ENCODE measurements at places on chromosomes 13 and 19.
A peak's percentile ranks its signal among the peaks of the same experiment; 100 is the strongest.

DNA sequence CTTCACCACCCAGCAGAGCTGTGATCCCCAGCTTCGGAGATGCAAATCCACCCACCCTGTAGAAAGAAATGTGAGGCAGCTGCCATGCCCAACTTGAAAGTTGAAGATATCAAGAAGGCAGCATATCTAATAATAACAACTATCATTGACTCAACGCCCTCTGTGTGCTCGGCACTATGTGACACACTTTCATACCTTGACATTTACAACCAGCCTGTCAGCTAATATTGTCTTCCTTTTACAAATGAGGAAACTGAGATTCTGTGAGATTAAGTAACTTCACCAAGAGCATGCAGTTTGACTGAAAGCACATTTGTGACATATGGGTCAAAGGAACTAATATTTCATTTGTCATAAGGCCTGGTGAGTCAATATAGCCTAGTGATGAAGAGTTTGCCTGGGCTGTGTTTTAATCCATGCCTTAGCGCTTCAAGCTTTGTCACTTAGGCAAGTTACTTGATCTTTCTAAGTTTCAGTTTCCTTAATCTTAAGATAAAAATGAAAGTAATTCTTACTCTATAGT lies 137.0 kb downstream of the FLT1 start:
- no peak for DNase-seq

DNA sequence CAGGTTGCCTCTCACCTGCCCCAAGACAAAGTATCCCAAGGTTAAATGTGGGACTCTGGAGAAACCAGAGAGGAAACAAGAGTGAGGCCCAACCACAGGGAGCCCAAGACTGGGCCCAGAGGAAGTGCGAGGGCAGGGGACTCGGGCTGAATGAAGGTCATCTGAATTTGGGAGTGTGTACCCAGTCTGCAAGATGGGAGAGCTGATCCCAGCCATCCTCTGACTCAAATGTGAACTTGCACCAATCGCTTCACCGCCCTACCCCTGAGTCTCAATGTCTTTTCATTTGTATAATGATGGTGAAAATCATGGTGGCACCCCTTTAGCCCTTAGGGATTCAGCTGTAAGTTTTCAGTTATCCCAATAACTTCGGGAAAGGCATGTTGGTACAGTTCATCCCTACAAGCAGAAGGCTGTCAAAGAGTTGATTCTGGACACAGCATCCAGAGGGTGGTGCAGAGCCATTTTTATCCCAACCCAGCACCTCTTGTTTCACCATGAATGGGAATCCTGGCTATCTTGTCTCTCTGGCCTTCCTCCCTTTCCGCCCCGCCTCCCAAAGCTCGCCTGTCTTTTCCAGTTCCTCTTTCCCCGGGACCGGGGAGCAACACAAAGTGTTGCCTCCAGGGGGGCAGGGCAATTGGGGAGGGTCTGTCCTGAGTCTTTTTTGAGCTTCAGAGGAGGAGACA lies 123.4 kb downstream of the NUFIP1 start:
- no peak for DNase-seq

GRCh38 chr19:19059837-19060611 lies 3.8 kb upstream of the SLC25A42 start:
- no peak for DNase-seq

GRCh38 chr19:7742991-7743390 lies 4.3 kb downstream of the CD209 start:
- no peak for DNase-seq

DNA sequence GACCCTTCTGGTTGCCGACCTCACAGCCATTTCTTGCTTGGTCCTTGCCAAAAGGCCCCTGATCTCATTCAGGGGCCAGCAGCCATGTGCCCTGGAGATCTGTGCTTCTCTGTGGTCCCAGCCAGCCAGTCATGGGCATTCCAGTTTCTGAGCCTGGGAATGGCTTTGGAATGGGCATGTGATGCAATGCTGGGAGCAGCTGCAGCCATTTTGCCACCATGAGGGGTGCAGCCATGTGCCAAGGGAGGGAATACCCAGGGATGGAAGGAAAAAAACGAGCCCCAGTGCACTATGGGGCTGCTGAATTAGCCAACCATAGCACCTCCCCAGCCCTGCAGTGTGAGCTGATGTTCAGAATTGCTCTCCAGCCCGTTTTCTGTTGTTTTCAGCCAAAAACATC lies 26.3 kb downstream of the F2RL3 start:
- no peak for DNase-seq

DNA sequence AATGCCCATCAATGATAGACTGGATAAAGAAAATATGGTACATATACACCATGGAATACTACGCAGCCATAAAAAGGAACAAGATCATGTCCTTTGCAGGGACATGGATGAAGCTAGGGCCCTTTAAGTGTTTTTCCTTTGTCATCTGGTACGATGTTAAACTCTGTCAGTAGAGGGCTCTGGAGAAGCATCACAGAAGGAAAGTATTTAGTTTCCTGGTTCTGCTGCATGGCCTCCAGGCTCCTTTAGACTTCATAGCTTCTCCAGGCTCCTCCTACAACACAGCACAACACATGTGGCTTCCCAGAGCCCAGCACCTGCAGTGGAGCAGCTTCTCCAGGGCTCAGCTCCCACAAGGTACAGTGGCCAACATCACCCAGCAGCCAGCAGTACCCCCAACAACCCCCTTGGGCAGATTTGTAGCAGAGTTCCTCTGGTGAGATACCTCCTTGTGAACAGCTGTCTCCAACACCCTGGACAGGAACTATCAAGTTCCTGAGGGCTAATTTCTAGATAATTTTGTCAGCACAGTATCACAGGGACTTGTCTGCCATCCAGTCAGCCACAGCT lies 63.4 kb downstream of the KCTD12 start:
- DNase-seq, result no peak

- no peak for DNase-seq
Observed at GRCh38 chr13:74017301-74018061, 116.7 kb downstream of the KLF12 start.

GRCh38 chr19:31285744-31286143 lies 63.5 kb downstream of the TSHZ3 start:
- no peak for DNase-seq

- no peak for DNase-seq
Observed at GRCh38 chr13:27011661-27012060, 159.9 kb downstream of the USP12 start.

GRCh38 chr13:24541127-24541475 lies 28.5 kb upstream of the PARP4 start:
- DNase-seq, result no peak

- no peak for DNase-seq
Observed at GRCh38 chr13:51148952-51149573, 38.0 kb upstream of the C13orf42 start.

DNA sequence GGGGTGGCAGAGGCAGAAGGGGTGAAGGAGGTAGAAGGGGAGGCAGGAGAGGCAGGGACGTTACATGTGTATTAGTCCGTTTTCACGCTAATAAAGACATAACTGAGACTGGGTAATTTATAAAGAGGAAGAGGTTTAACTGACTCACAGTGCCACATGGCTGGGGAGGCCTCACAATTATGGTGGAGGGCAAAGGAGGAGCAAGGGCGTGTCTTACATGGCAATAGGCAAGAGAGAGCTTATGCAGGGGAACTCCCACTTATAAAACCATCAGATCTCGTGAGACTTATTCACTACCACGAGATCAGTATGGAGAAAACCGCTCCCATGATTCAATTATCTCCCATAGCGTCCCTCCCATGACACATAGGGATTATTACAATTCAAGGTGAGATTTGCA lies 19.0 kb upstream of the ACOD1 start:
- DNase-seq, result no peak

DNA sequence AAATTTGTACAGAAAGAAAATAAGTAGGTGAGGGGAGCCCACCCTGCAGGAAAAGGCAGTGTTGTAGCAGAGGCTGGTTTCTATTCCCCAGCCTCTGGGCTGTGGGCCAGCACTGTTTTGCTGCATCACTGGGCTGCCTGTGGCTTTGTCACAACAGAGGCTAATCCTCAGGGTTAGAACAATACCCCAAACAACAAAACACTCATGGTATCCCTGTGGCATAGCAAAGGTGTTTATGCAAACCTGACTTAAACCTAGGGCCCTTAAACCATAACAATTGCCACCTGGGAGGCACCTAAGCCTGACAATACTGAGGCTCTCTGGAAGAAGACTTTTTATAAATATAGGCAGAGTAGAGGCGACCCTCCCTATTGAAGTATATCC lies 314.7 kb downstream of the OLFM4 start:
- DNase-seq, result no peak

- DNase-seq, result no peak
Observed at GRCh38 chr19:42422901-42423461, 4.2 kb downstream of the LIPE start.

DNA sequence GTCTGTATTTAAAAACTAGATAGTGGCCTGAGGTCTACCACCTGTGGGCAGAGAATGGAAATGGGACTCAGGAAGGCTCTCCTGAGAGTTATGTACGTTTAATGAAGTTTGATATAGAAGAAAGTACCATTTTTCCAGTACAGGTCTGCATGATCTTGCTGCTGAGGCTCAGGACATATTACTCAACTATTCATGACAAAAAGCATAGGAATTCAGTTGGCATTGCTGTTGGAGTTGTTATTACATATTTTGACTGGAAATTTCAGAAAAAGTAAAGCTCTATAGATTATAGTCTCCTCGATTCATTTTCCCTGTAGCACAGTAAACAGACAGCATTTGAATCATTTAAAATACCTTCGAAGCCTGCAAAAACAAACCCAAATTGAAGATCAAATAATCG lies 469.8 kb downstream of the DCT start:
- DNase-seq, result no peak

- no peak for DNase-seq
Observed at GRCh38 chr19:33428627-33429125, 55.2 kb downstream of the CEBPG start.

GRCh38 chr13:103859952-103860351 lies 793.7 kb upstream of the SLC10A2 start:
- DNase-seq, result no peak

- DNase-seq, result no peak
Observed at GRCh38 chr19:44889830-44890365, 1.2 kb upstream of the TOMM40 start.

DNA sequence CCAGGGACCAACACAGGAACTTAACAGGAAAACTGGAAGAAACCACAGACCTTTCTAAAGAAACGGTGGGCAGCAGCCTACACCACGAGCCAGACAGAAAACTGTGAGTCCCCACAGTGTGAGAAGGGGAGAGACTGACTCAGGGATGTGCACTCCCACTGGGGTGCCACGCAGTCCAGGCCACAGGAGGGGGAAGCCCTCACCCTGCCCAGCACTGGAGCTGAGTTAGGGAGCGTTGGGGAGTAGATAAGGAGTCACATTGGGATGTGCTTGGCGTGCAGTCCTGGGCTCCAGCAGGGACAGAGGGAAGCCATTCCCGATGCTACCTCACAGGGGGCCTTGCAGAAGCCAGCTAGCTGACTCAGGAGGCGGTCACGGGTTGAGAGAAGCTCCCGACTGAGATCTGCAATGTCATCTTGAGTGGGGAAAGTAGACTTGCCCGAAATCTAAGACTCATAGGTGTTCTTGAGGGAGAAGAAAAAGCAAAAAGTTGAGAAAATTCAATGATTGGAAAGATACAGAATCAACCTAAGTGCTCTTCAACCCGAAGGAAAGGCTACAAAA lies 17.3 kb downstream of the SIGLEC8 start:
- peak; percentile 47 for DNase-seq

Measured in stimulated activated CD8-positive, alpha-beta memory T cell treated with anti-CD3 and anti-CD28 coated beads, Interleukin-15, amount 100 ng/mL, for 4 hours (primary cell).